ENCODE measurements at places on chromosomes 1 and 21. TPM values are rescaled to one million over a fixed set of nuclear protein-coding genes. Genes with fewer than 3 reads are reported as not detected.

Gene SPRR2A
- total RNA-seq = not detected

Gene RAB7B
- 0.69 TPM for total RNA-seq

Gene HAO2
- not detected for total RNA-seq

Gene CD1E
- not detected for total RNA-seq

Gene GBP2
- total RNA-seq = 71.9 TPM

Gene ANXA9
- total RNA-seq = not detected

Gene CLEC20A
- not detected for total RNA-seq

Gene RUNX1
- total RNA-seq = 43.1 TPM

Gene DNASE2B
- total RNA-seq = not detected

Gene CYP4A22
- not detected for total RNA-seq

Gene TACSTD2
- total RNA-seq = not detected

Gene ADAMTS4
- 0.39 TPM for total RNA-seq
